ENCODE measurements at places on chromosomes 6 and 20.

DNA sequence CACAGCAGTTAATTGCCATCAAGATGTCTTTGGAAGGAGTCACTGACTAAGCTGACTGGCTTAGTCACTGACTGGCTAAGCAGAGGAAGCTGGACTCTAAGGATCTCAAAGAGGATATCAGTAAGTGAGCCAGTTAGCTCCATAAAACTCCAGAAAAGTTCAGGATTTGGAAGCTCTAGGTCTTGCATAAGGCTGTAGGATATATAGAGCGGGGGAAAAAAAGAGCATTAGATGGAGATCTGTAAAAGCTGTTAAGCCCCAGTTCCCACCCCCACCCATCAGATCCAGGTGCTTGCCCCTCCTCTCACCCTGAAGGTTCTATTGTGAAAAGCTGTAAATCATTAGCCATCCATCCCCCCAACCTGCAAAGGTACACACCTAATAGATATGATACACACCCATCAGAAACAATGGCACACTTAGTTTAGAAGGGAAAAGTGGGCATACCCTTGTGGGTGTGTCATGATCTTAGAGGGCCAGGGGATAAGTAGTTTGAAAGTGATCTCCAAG is 32.2 kb downstream of the CARMIL1 start:
- no peak for DNase-seq

DNA sequence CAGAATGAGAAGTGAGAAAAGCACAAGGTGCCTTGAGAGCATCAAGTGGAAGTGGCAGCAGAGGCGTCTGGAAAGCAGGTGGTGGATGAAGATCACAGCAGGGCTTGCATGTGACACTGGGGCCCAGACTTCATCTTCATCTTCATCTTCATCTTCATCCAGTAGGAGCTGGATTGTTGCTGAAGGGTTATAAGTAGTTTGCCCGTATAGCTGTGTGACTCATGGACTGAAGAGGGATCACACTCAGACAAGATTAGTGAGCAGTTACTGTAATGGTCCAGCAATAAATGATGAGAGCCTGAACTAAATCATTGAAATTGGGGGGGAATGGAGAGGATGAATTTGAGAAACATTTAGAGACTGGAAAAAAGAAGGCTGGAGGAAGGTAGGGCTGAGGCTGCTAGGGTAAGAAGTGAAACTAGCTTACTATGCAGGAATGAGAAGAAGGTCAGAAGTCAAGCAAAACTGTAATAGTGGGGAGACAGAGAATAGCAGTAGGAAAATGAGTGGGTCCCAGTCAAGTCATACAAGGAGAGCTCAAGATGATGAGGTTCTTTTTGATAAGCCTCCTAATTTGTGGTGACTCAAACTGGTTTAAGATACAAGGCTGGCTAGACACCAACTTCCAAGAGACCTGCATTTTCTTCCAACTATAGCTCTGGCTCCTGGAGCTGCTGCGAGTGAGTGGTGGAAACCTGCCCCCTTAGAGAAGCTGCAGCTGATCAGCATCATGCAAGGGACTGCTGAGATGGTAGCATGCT is 92.3 kb upstream of the BEND6 start:
- DNase-seq: no peak

DNA sequence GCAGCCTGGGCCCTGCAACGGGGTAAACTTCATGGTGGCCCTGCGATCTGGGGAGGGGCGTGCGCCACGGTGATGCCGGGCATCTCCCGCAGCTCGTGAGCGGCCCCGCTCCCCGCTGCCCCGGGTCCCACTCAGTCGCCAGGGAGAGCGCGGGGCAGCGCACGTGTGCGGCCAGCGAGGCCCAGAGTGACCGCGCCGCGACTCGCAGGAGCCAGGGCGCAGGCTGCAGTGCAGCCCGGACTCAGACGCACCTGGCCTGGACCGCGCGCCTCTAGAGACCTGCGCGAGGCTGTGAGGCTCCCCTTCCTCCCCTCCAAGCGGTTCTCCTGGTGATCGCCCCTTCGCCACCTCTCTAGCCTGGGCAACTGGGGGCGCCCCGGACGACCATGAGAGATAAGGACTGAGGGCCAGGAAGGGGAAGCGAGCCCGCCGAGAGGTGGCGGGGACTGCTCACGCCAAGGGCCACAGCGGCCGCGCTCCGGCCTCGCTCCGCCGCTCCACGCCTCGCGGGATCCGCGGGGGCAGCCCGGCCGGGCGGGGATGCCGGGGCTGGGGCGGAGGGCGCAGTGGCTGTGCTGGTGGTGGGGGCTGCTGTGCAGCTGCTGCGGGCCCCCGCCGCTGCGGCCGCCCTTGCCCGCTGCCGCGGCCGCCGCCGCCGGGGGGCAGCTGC is 652 bp downstream of the BMP6 start:
- no peak for DNase-seq

DNA sequence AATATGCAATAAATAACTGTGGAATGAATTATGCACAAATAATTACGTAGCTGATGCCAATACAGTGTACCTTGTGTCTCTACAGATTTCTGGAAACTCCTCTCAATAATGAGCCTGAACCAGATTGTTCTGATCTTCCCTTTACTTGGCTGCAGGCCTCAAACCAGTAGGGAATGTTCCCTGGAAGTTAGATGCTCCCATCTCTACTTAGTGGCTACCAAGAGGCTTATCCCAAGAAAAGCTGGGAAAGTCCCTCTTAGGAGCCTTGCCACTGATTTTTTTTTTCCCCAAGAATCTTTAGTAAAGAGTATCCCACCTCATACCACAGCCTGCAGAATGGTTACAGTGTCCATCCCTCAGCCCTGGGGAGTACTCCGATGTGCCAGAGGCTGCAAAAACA is 702.1 kb downstream of the RFPL4B start:
- no peak for DNase-seq

DNA sequence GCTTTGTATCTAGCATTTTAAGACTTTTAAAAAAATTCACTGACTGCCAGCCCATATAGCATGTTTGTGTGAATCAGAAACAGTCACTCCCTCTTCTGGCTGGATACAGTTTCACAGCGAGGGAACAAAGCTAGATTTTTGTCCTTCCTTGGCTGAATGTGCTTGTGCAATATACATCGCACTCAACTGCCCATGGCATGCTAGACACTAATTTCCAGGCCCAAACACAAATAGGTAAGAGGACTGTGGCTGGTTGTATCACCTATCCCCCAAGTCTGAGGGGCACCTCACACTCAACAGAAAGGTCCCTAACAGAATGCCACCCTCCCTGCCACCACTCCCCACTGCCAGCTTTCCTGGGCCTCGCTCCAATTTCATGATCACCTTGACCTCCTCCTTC is 16.2 kb upstream of the BLCAP start:
- DNase-seq: no peak

DNA sequence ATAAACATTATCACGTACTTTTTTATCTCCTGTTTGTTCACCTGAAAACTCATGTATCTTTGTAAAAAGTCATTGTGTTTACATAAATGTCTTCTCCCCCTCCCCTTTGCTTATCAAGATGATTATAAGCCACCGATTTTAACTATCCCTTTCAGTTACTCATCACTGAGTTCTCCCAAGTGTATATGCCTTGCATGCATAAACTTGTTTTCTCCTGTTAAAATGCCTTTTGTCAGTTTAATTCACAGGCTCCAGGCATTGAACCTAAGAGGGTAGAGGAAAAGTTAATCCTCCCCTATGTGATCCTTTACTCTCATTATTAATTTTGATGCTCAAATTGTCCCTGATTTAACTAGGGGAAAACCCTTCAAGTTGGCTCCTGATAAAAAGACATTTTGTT is 24.2 kb downstream of the ANKEF1 start:
- DNase-seq: no peak
